Liver (tissue), 10 donors: ENCODE measurements at places on chromosomes 4 and X. TPM values are rescaled to one million over a fixed set of nuclear protein-coding genes. Genes with fewer than 3 reads are reported as not detected.

- DNase-seq = no peak
Measured at GRCh38 chr4:87555773-87556619, 26.8 kb upstream of the SPARCL1 start.

DNA sequence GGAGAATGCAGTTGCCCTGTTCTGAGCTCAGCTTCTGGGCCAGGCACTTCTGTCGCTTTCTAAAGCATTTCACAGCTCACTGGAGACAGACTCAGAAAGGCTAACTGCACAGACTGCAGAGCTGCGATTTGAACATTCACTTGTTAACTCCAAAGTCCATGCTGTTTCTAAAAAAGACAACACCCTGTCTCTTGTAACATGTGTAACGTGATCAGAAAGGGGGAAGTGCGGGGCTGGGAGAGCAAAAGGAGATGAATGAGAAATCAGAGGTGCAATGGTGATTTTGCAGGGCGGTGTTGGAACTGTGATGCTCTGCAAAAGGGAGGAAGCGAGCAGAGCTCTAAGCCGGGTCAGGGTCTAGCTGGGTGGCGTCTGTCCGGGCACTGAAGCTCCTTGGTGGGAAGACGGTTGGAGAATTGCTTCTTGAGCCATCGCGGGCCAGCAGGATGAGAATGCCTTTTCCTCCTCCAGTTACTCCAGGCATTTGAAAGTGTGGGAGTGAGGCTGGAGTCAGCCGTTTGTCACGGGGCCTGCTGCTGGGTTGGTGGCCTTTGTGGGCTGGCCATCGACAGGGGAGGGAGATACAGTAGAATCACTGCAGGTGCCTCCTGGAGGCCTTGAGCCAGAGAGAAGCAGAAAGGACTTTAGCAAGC, 20.3 kb downstream of the TBC1D14 start:
- DNase-seq = no peak

TMEM156 gene
- 0.67 TPM for total RNA-seq

ALAS2 gene
- 1,807 TPM for total RNA-seq

DNA sequence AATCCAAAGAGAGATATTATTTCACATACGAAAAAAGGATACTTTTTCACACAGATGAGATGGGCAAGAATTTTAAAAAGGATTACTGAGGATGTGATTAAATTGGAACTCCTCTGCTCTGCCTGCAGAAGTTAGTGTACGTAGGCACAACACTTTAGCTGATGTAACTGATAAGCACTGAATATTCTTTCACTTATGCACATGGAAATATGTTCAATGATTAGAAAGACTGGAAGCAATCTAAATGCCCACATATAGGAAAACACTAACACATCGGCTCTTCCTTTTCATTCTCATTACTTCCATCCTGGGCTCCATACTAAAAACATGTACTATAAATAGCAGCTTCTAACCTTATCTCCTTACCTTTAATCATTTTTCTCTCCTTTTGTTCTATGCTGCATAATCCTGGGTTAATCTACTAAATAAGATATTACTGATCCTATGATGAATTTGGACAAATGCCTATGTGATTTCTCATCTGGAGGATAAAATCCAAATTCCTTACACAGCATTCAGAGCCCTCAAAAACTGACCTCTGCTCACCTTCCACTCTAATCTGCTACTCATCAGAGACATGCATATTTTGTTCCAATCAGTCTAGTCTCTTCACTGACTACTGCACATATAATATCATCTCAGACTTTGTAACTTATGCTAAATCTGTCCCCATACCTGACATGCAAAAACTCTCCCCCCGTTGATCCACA, 197.8 kb downstream of the PDGFC start:
- no peak for DNase-seq

GRCh38 chr4:155758481-155759371, at the start of gene GUCY1B1:
Gene GUCY1B1 (plus strand): TSS chr4:155759021. CDS start chr4:155759141, 120 bp downstream.
- peak; percentile 73 for DNase-seq

PNMA3 gene
- 0.17 TPM for total RNA-seq

ANXA10 gene
- 26.9 TPM for total RNA-seq

DNA sequence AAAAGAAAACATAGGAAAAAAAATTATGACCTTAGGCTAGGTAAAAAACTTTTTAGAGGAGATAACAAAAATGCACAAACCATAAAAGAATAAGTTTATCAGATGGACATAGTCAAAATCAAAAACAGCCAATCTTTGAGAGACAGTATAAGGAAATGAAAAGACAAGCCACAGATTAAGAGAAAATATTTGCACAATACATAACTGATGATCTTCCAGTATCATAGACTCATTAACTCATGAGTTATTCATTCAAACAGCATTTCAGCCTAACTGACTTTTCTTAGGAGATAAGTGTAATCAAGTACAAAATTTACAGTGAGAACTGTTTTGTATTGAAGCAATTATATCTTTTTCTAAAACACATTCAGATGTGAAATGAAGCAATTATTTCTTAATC, 183.8 kb downstream of the FBXO8 start:
- DNase-seq = no peak

DNA sequence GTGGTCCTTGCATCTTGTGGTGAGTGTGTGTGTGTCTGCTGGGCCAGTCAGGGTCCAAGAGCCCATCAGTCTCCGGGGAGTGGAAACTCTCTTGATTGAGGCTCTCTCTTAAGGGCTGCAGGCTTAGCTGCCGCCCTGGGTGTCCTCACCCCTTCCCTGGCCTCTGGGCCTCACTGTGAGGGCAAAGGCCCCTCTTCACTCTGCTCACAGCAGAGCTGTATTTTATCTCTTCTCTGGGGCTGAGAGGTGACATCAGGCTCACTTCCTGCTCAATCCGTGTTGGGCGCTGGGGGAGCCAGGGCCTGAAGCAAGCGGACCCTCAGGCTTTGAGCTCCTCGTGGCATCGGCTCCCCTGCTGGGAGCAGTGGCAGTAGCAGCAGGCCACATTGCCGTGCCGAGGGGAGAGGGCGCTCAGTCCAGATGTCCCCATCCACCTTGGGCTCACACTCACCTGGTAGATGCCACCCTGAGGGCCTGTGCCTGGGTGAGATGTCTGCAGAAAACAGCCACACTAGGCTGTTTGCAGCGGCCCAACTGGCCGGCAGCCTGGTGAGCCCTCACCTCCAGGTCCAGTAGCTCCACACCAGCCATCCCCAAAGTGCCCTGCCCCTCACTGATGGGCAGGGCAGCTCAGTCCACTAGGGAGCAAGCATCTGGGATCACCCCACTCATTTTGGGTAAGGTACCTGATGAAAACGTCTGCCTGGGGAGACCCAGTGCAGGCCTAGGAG, 24.7 kb upstream of the PRPS1 start:
- DNase-seq = no peak

DNA sequence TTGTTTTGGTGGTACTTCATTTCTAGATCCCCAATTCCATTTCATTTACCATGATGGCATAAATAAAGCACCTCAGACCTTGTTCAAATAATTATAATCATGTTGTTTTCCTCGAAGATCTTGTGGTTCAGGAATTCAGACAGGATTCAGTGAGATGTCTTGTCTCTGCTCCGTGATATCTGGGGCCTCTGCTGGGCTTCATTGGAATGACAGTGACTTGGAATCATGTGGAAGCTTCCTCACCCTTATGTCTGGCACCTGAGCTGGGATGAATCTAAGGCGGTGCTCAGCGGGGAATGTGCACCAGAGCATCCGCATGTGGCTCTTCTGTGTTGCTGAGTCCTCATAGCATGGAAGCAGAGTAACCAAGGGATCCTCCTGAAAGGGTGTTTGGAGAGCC, 132.2 kb downstream of the VEGFC start:
- no peak for DNase-seq

GRCh38 chr4:113083346-113083745, 33.9 kb downstream of the ANK2 start:
- DNase-seq = no peak

DNA sequence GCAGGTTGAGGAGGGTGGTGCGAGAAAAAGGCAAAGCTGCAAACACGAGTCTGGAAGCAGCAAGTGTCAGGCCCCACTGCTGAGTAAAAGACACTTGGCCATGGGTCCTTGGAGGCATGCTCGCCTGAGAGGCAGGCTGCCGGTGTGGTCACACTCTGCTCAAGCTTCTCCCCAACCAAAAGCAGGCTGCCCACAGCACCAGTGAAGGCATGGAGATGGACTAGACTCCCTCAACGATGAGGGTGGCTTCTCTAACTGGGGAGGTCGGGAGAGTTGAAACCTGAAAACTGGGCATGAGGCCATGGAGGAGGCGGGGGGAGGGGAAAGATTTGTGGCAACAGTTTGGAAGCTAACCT, 86.5 kb downstream of the ATG4A start:
- DNase-seq = no peak

GRCh38 chr4:170931321-170931720, 841.6 kb upstream of the AADAT start:
- DNase-seq = no peak

- no peak for DNase-seq
Measured at GRCh38 chr4:176988226-176988625, 195.5 kb upstream of the VEGFC start.

GRCh38 chr4:159210975-159211374, 108.1 kb downstream of the RAPGEF2 start:
- no peak for DNase-seq

DNA sequence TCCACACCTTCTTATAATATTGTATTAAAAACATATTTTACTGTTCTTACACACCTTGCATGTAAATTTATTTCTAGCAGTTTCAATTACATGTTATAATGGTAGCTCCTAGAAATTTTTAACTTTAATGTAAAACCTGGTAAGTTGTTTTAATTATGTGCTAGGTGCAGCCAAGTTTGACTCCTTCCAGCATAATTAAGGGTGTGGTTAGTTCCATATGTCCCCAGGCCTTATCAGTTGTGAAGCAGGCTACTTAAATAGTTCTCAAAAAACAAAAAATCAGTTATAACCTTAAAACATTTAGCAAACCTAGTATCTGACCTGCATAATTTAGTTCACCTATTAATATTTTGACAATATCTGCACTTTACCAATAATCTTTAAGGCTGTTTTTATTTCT, 26.9 kb upstream of the PASD1 start:
- DNase-seq = no peak

SASH3 gene
- total RNA-seq = 4.5 TPM

CHRDL1 gene
- total RNA-seq = 2.1 TPM

- DNase-seq = no peak
Measured at GRCh38 chr4:35757836-35758235, 486.5 kb downstream of the ARAP2 start.

GRCh38 chr4:41294445-41295062, 37.8 kb downstream of the UCHL1 start:
- DNase-seq = no peak

GRCh38 chr4:188008377-188008776, 12.8 kb downstream of the ZFP42 start:
- no peak for DNase-seq

DNA sequence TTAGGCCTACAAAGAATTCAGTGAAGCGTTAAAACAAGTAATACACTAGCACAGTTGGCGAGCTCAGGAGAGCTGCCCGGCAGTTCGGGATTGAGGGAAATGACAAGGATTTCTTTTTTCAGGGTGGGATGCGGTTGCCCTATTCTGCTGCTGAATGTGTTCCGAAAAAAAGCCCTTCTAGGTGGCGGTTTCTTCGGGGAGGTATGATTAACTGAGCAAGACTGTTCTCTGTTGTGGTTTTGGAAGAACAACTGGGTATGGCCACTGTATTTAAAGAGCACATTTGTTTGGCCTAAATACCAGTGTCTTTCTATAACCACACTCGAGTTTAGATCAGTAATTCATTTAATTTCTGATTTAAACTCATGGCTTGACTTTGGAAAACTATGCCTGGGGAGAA, 459.7 kb upstream of the FAT1 start:
- DNase-seq = no peak

BST1 gene
- total RNA-seq = 7.7 TPM

DNA sequence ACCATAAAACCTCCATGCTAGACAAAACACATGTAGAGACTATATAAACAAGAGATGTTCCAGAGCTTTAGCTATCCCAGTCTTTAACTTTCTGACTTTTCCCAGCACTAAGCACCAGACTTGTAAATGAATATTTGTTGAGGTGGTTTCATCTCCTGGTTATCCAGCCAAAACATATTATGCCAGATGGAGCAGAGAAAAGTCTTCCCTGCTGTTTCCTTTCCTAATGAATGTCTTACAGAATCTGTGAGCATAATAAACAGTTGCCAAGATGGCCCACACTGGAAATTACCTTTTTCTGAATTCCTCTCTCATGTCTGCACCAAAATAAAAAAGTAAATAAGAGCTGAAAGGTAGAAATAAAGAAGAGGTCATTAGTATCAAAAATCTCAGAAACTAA, 159.2 kb downstream of the TECRL start:
- DNase-seq = no peak

DNA sequence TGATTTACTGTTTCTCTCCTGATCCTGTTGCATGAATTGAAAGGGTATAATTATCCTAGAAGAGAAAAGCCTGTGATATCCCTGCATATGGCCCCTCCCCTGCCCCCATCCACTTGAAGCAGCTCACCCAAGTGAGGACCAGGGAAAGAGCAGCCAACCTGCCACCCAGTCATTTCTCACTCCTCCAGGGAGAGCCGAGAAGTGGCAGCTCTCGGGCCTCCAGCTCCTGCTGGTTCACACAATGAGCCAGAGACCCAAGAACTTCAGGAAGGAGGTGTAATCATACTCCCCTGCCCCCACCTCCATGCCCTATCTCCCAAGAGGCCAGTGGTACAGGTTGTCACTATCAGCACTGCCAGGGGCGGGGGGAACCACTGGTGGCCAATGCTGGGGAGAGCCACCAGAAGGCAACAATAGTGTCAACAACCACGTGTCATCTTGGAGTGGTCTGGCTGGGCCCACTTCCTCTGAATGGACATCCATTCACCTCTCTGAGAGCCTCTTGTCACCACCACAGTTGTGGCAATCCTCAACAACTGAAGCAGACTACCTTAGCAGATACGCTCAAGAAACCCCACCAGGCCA, 42.9 kb downstream of the APOO start:
- DNase-seq = no peak

PFKFB1 gene
- 2.9 TPM for total RNA-seq

ENPEP gene
- 41.5 TPM for total RNA-seq

- no peak for DNase-seq
Measured at GRCh38 chr4:25100021-25100555, 60.2 kb downstream of the SEPSECS start.

- DNase-seq = no peak
Measured at GRCh38 chrX:38841750-38842149, 40.5 kb downstream of the MID1IP1 start.

DNA sequence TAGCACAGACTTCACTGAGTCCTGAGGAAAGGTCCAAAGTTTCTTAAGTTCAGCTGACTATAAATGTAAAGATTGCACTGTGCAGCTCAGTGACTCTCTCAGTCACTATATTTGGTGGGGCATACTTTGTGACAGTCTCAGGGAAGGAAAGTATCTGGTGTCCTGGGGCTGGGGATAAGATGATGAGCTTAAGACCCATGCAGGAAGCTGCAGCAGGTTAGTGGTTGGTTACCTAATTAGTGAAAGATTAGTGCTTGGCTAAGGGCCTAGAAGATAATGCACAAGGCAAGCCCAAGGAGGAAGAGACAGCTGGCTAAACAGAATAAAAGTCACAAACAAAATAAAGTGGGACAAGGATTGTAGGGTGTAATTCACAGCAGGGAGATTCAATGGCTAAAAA, 25.4 kb upstream of the SLITRK4 start:
- no peak for DNase-seq

NR3C2 gene
- 2.1 TPM for total RNA-seq

- no peak for DNase-seq
Measured at GRCh38 chr4:128277856-128278255, 9.8 kb downstream of the PGRMC2 start.

PNMA6F gene
- total RNA-seq = not detected

MAD2L1 gene
- total RNA-seq = 28.1 TPM

- DNase-seq = no peak
Measured at GRCh38 chr4:19095491-19096046, 1074.0 kb upstream of the LCORL start.

TRMT2B gene
- 10.3 TPM for total RNA-seq
